Progenitor cell of endocrine pancreas (in vitro differentiated cells): ENCODE measurements at places on chromosomes 6 and 20.

- DNase-seq = no peak
Measured at GRCh38 chr6:44068607-44069296, 58.5 kb downstream of the MRPL14 start.

GRCh38 chr6:22896696-22897095 is 327.3 kb downstream of the HDGFL1 start:
- DNase-seq = no peak

DNA sequence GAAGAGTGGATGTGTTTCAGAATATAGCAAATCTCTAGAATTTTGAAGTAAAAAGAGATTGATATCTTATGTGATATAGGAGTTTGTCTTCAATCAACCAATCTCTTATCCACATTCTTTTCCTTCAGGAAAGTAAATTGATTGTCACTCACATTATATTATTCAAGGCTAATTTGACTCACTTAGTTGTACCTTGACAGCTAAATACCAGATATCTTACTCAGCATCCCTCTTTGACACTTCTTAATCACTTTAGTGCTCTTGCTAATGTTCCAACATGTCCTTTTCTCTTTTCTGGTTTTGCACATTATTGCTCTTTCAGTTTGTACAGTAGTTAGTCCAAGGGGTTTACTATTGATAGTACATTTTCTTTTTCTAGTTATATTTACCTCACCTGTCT is 286.9 kb upstream of the PTCHD4 start:
- no peak for DNase-seq

DNA sequence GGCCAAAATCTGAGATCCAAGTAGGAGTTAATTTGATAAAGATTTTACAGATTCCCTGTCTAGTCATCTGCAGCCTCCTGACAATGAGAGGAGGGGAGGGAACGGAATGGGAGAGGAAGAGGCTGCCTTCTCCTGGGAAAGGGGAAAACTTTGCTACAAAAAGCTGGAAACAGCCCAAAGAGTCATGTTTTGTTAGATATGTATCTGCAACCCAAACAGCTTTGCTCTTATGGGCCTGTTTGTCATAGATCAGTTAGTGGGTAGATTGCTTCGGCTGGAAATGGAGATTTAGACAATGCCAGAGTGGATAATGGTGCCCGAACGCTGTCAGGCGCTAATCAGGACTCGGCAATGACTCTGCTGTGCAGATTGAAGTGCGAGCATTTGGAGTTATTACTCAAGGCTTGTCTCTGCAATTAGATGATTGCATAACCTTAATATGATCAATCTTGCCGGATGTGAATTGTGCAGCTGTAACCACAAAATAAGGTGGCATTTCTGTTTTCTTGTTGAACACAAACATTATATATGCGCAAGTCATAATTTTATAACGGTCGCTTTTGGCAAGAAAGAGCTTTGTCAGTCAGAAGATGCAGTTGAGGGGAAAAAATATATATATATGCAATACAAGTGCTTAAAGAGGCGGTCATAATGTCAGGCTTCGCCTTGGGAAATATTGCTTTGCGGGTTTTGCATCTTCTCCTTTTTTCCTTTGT is 92.4 kb upstream of the MAFB start:
- no peak for DNase-seq

- no peak for DNase-seq
Measured at GRCh38 chr6:20877008-20877937, 343.0 kb downstream of the CDKAL1 start.

- DNase-seq = no peak
Measured at GRCh38 chr20:21509597-21510371, 4.1 kb downstream of the NKX2-2 start.

GRCh38 chr6:107061125-107062020 is 33.4 kb downstream of the MTRES1 start:
- no peak for DNase-seq

GRCh38 chr20:7770578-7770977 is 169.7 kb downstream of the HAO1 start:
- DNase-seq = no peak

DNA sequence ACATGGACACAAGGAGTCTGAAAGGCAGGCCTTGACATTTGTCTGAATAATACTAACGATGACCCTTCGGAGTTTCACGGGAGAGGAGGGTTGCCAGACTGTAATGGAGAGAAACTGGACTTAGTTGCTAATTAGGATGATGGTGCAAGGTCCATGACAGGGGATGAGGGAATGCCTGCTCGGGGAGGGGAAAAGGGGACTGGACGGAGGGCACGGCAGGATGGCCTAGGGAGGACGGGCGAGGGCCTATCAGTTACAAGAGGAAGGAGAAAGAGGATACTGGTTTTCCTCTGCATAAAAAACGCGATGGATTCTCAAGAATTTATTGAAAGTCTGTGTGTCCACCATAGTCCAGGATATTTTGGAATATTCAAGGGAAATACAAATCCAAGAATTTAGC is 42.7 kb downstream of the IRAK1BP1 start:
- no peak for DNase-seq

GRCh38 chr20:20712474-20713243 is at the start of gene RALGAPA2:
Gene RALGAPA2, minus strand, starts transcription at chr20:20712644. Its CDS starts 164 bp downstream, at chr20:20712480.
- peak; percentile 94 for DNase-seq

GRCh38 chr20:11411765-11412164 is 505.9 kb upstream of the BTBD3 start:
- no peak for DNase-seq

GRCh38 chr6:47188588-47189021 is 121.1 kb downstream of the TNFRSF21 start:
- DNase-seq = no peak

DNA sequence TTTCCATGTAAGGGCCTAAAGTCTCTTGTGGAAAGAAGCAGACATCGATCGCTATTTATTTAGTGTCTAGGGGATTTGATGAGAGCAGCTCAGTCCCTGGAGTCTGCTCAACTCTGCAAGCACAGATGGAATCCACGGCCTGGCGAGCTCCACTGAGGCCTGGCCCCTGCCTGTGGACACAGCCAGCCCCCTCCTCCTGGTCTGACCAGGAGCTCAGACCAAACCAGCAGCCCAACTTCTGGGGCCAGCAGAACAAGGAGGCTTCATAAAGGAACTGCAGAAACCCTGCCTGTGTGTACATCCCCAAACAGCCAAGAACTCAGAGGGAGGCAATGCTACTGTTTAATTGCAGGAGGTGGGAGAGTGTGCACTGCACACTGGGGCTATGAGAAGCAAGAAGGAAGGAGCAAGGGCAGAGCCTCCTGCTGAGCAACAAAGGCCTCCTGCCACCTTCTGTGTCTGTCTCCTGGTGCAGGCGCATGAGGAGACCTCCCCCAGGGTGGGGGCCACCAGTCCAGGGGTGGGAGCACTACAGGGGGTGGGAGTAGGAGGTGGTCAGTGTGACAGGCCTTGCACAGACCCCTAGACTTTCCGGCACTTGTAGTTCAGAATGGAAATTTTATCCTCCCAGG is 3.8 kb downstream of the CST5 start:
- no peak for DNase-seq

DNA sequence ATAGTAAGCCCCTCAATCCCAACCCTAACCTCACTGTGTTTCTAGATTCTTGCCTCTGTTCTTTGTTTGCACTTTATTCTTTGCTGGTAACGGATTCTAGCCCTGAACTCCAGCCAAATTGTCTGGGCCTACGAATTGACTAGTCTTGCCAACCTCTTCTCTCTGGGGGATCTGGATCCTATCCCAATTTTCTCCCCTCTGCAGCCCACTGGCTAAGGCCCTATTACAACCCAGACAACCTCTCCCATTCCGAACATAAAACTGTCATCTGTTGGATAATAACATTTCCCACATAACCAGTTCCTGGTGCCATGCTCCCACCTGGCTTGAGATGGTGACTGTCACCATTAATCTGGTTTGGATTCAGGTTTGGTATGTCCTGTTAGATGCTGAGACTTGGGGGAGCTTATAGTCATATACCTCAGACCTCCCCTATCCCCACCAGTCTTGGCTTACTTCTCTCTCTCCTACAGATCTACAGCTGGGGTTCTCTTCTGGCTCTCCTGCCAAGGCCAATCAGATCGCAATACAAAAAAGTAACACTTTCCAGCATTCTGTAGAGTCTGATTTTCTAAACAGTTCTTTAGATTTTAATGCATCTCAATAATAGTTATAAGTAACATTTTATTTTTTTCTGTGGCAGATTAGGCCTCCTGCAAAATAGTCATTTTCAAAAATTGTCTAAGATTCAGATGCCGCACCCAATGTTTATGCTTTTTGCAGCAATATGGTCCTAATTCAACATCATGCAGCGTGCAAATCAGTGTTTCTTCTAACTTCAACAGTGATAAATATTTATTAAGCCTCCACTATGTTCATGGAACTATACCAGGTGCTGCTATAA is 29.8 kb upstream of the AHI1 start:
- DNase-seq = no peak

GRCh38 chr20:61742097-61742825 is 323.4 kb downstream of the TAF4 start:
- no peak for DNase-seq

DNA sequence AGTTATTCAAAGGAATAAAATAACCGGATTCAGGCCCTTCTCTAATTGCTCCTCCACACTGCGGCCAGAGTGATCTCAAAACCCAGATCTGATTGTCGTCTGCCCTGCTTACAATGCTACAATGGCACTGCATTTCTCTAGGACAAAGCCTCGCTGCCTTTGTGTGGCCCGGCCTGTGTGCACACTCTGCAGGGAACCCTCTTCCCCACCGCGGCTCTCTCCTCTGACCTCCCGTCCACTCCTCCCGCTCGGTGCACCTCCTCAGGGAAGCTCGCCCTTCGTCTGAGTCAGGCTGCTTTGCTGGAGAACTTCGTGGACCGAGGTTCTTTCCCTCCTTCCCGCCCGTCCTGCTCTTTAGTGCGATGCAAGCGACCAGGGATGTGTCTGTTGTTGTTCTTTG is 101.6 kb upstream of the SNX9 start:
- no peak for DNase-seq

DNA sequence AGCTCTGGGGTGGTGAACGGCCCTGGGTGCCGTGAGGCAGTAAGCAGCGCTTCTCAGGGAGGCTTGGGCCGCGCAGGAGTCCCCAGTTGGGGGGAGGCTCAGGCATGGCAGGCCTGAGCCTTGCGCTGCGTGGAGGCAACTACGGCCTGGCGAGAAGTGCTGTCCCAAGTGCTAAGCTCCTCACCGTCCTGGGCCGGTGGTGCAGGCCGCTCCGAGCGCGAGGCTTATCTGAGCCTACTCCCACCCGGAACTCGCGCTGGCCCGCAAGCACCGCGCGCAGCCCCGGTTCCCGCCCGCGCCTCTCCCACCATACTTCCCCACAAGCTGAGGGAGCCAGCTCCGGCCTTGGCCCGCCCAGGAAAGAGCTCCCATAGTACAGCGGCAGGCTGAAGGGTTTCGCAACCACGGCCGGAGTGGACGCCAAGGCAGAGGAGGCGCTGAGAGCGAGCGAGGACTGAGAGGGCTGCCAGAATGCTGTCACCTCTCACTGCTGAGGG is 1.8 kb upstream of the WRNIP1 start:
- DNase-seq = no peak

DNA sequence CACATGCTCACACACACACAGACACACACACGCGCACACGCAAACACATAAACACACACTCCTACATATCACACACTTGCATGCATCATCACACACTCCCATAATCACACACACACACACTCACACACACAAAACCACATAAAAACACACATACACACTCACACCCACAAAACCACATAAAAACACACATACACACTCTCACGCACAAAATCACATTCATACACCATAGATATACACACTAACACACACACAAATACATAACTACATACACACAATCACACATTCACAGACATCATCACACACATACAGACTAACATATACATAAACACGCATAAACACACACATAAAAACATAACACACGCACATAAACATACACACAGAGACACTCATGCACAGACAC is 57.8 kb upstream of the QKI start:
- no peak for DNase-seq

DNA sequence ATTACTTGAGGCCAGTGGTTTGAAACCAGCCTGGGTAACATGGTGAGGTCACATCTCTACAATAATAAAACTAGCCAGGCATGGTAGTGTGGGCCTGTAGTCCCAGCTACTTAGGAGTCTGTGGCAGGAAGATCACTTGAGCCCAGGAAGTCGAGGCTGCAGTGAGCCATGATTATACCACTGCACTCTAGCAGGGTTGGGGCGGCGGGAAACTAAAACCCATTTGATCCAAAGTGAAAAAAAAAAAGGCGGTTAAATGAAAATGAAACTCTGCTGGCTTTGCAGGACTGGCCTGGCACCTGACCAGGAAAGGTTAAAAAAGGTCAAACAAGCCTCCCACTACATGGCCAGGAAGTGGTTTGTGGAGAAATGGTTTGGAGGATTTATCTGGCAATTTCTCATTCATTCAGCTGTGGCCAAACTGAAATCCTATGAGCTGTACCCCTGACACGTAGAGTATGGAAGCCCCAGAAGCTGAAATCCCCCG is 36.6 kb downstream of the MTRES1 start:
- DNase-seq = no peak

GRCh38 chr6:121356575-121356974 is 22.3 kb upstream of the TBC1D32 start:
- DNase-seq = no peak

- no peak for DNase-seq
Measured at GRCh38 chr6:134532694-134533624, 215.0 kb upstream of the SGK1 start.

DNA sequence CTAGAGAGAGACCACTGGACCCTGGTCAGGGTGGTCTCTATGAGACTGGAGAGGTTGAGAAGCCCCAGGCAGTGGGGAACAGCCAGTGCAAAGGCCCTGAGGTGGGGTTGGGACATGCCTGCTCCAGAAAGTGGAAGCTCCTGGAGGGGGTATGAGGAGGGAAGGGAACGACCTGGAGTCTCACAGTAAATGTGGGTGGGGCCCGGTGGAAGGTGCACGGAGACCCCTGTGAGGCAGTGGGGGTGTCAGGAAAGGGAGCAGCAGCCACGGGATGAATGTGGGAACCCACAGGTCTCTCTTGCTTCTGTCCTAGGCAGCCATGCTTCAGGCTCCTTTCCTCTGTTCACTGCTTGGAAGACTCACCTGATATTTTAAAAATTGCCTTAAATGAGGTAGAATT is 1.3 kb upstream of the CST1 start:
- no peak for DNase-seq

DNA sequence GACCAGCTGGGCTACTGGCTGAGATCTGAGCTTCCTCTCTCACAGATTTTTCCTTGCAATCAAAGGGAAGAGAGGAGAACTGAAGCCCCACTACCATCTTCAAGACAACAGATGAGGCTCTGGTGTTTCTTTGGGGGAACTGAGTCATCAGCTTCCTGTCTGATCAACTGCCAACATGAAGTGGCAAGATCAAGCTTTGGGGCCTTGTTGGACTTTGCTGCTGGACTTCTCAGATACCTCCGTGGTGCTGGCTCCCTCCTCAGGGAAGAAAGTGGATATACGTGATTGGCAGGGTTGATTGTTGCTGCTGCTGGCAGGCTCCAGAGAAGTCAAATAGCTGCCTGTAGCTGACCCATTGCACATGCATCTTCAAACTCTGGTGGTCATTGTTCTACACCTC is 3.6 kb upstream of the TOX2 start:
- no peak for DNase-seq

- DNase-seq = no peak
Measured at GRCh38 chr20:41316051-41316450, 1.5 kb downstream of the ZHX3 start.
